ENCODE measurements at places on chromosomes 11 and 22.

- peak; percentile 79 for DNase-seq
Observed at GRCh38 chr22:20550851-20551744, 43.7 kb downstream of the MED15 start.

DNA sequence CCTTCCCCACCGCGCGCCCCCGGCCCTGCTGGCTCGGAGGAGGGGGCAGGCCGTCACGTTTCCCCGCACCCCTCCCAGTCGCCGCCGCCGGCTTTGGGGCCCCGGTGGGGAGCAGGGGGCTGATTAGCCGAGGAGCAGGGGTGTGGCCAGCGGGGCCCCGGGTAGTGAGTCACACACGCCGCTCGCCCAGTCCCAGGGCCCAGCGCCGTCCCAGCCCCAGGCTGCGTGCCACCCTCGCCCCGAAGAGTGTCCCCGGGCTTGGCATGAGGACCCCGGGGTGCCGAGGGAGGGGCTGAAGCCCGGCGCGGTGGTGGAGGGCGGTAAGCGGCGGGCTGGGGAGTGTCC is 34.4 kb downstream of the PRDM11 start:
- peak; percentile 25 for DNase-seq

GRCh38 chr22:23828800-23829680 is 9.8 kb downstream of the DERL3 start:
- DNase-seq = no peak

GRCh38 chr22:30860176-30861105 is 108.1 kb downstream of the MORC2 start:
- DNase-seq = no peak
